ENCODE measurements at places on chromosomes 2 and 18. TPM values are rescaled to one million over a fixed set of nuclear protein-coding genes. Genes with fewer than 3 reads are reported as not detected.

BMP10 gene
- not detected for total RNA-seq

SERPINB3 gene
- total RNA-seq: not detected

ONECUT2 gene
- total RNA-seq: 1.2 TPM

CNDP1 gene
- not detected for total RNA-seq

HOXD4 gene
- total RNA-seq: 34.3 TPM

ACVR1C gene
- total RNA-seq: 0.13 TPM

ALPG gene
- total RNA-seq: not detected

POTEF gene
- not detected for total RNA-seq

C18orf54 gene
- total RNA-seq: 15.6 TPM

GALNT13 gene
- total RNA-seq: not detected

DQX1 gene
- total RNA-seq: 0.71 TPM

PDK1 gene
- 6.8 TPM for total RNA-seq

ERMN gene
- total RNA-seq: not detected

RFTN2 gene
- 7.3 TPM for total RNA-seq

Data from A673 (cell line).